CD4-positive, alpha-beta memory T cell (primary cell): ENCODE measurements at places on chromosomes 3 and 15. TPM values are rescaled to one million over a fixed set of nuclear protein-coding genes. Genes with fewer than 3 reads are reported as not detected.

RTP3 gene
- polyA plus RNA-seq: not detected

COPB2 gene
- polyA plus RNA-seq: 55.1 TPM

KCNAB1 gene
- 0.58 TPM for polyA plus RNA-seq

RFTN1 gene
- 57.0 TPM for polyA plus RNA-seq

- no peaks in the 10 kb centered on the region for H3K36me3 ChIP-seq
- no peak overlapping the region for H3K27ac ChIP-seq
- DNase-seq: no peak
- no peak overlapping the region for H3K4me3 ChIP-seq
Measured at GRCh38 chr3:72245183-72245811, 460.3 kb upstream of the PROK2 start.

GRCh38 chr3:34005886-34006285 is 207.5 kb downstream of the PDCD6IP start:
- no peak for DNase-seq
- H3K4me3 ChIP-seq: no peak overlapping the region
- H3K36me3 ChIP-seq: no peaks in the 10 kb centered on the region
- H3K4me1 ChIP-seq: no peaks in the 10 kb centered on the region
- H3K27ac ChIP-seq: no peak overlapping the region
- no peaks in the 10 kb centered on the region for H3K27me3 ChIP-seq

DNA sequence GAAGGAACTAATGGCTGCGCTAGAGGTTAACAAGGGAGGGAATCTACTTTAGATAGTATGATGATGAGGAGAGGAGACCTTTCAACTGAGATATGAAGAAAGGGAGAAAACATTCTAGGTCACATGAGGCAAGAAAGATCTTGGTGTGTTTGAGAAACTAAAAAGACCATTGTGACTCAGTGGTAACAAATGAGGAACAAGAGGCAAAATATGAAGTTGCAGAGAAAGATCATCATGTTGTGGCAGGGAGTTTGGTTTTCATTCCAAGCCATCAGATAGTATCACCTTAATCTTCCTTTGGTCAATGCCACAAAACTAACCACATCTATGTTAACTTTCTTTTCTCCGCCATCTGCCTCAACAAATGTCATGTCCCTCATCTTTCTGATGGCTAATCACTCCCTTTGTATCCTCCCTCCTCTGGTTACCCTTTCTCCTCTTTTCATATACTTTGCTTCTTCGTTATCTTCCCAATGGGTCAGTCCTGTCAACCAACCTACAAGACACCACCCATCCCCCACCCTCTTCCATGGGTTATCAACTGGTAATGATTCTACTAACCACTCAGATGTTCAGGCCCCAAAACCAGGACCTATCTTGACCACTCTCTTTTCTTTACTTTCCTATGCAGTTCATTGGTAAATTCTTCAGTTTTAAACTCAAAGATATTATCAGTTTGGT is 2.4 kb upstream of the PDCD6IP start:
- no peak for DNase-seq
- no peaks in the 10 kb centered on the region for H3K27me3 ChIP-seq
- no peaks in the 10 kb centered on the region for H3K36me3 ChIP-seq
- H3K4me3 ChIP-seq: no peak overlapping the region
- H3K27ac ChIP-seq: no peak overlapping the region
- peaks cover 32% of the 10 kb centered on the region for H3K4me1 ChIP-seq

DNA sequence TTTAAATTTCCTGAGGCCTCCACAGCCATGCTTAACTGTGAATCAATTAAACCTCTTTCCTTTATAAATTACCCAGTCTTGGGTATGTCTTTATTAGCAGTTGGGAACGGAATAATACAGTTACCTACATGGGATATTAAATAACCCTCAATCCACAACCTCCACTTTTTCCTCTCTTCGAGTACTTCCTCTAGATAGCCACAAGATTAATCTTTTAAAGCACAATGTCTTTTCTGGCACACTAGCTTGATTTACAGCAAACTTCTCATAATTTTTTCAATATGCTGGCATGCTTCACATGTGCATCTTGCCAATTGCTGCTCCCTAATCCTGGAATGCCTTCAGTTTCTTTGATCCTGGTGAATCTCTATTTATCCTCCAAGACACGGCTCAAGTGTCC is 92.2 kb downstream of the P2RY1 start:
- H3K4me3 ChIP-seq: no peak overlapping the region
- DNase-seq: no peak
- no peak overlapping the region for H3K27ac ChIP-seq
- H3K36me3 ChIP-seq: no peaks in the 10 kb centered on the region

DNA sequence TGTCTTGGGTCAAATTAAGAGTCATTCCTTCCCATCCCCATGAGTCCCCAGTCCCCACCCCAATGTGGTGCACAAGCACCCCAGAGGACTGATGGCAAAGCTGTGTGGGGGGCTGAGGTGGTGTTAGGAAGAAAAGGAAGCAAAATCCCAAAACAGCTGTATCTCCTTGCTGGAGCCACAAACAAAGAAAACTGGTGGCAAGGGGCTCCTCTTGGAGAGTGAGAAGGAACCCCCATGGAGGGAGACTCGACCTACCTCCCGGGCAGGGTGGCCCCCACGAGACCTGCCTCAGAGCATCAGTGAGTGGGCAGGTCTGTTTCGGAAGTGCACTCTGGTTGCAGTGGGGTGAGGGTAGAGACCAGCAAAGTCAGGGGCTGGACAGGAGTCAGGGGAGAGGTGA is 29.2 kb downstream of the PRR23E start:
- no peak overlapping the region for H3K4me3 ChIP-seq
- H3K27me3 ChIP-seq: no peaks in the 10 kb centered on the region
- H3K4me1 ChIP-seq: no peaks in the 10 kb centered on the region
- no peaks in the 10 kb centered on the region for H3K36me3 ChIP-seq
- H3K27ac ChIP-seq: no peak overlapping the region

GRCh38 chr3:117063930-117064329 is 354.4 kb downstream of the TUSC7 start:
- H3K4me3 ChIP-seq: no peak overlapping the region
- no peaks in the 10 kb centered on the region for H3K27me3 ChIP-seq
- H3K27ac ChIP-seq: no peak overlapping the region

DNA sequence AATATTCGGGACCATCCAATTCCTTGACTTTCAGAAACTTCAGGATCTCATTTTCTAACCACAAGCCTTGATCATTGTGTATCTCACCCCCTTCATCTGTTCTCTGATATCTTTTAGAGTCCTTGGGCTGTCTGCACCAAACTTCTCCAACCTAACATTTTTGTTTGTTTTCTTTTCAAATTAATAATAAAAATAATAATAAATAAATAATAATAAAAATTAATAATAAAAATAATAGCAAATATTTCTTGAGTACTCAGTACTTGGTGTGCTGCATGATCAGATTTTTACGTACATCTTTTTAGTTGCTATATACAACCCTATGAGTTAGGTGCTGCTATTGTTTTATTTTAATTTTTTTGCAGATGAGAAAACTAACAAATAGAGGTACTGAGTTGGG is 70.2 kb upstream of the TPRG1 start:
- no peaks in the 10 kb centered on the region for H3K4me1 ChIP-seq
- no peak for DNase-seq
- H3K27ac ChIP-seq: no peak overlapping the region
- H3K27me3 ChIP-seq: no peaks in the 10 kb centered on the region
- H3K4me3 ChIP-seq: no peak overlapping the region

DNA sequence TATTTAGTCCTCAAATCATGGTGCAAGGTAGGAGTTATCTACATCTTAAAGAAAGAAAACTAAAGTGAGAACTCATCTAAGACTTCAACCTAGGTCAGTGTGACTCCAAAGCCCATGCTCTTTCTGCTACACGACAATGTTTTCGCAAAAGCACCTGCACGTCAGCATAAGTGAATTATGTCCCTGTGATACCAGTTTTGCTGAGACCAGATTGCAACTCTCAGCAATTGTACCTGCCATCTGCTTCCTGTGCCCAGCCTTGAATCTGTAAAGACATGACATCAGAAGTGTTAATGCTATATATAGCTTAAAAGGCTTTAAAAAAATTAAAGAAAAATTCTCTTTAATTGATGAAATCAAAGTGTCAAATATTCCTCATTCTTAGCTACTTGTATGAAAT is 43.4 kb downstream of the RETNLB start:
- DNase-seq: no peak
- H3K4me3 ChIP-seq: no peak overlapping the region
- H3K27me3 ChIP-seq: no peaks in the 10 kb centered on the region
- no peaks in the 10 kb centered on the region for H3K4me1 ChIP-seq
- no peak overlapping the region for H3K27ac ChIP-seq
- no peaks in the 10 kb centered on the region for H3K36me3 ChIP-seq

GRCh38 chr3:185176750-185177359 is 24.0 kb upstream of the C3orf70 start:
- no peak overlapping the region for H3K27ac ChIP-seq
- H3K27me3 ChIP-seq: no peaks in the 10 kb centered on the region
- H3K4me1 ChIP-seq: no peaks in the 10 kb centered on the region
- no peaks in the 10 kb centered on the region for H3K36me3 ChIP-seq
- DNase-seq: no peak

GRCh38 chr3:123458255-123458654 is 9.4 kb upstream of the ADCY5 start:
- no peak for DNase-seq
- no peaks in the 10 kb centered on the region for H3K4me1 ChIP-seq
- H3K27me3 ChIP-seq: no peaks in the 10 kb centered on the region
- H3K36me3 ChIP-seq: no peaks in the 10 kb centered on the region
- H3K27ac ChIP-seq: no peak overlapping the region
- no peak overlapping the region for H3K4me3 ChIP-seq

GRCh38 chr3:63244486-63244885 is 33.6 kb upstream of the SYNPR start:
- DNase-seq: no peak
- H3K4me3 ChIP-seq: no peak overlapping the region
- no peaks in the 10 kb centered on the region for H3K27me3 ChIP-seq
- no peaks in the 10 kb centered on the region for H3K4me1 ChIP-seq
- H3K27ac ChIP-seq: no peak overlapping the region

GRCh38 chr3:134330883-134331810 is 43.1 kb downstream of the AMOTL2 start:
- no peak overlapping the region for H3K4me3 ChIP-seq
- H3K4me1 ChIP-seq: no peaks in the 10 kb centered on the region
- H3K27me3 ChIP-seq: no peaks in the 10 kb centered on the region
- DNase-seq: no peak
- H3K27ac ChIP-seq: no peak overlapping the region

GRCh38 chr3:23671851-23672589 is 133.7 kb upstream of the UBE2E1 start:
- H3K4me1 ChIP-seq: no peaks in the 10 kb centered on the region
- no peak for DNase-seq
- no peaks in the 10 kb centered on the region for H3K27me3 ChIP-seq
- H3K27ac ChIP-seq: no peak overlapping the region
- no peaks in the 10 kb centered on the region for H3K36me3 ChIP-seq

DNA sequence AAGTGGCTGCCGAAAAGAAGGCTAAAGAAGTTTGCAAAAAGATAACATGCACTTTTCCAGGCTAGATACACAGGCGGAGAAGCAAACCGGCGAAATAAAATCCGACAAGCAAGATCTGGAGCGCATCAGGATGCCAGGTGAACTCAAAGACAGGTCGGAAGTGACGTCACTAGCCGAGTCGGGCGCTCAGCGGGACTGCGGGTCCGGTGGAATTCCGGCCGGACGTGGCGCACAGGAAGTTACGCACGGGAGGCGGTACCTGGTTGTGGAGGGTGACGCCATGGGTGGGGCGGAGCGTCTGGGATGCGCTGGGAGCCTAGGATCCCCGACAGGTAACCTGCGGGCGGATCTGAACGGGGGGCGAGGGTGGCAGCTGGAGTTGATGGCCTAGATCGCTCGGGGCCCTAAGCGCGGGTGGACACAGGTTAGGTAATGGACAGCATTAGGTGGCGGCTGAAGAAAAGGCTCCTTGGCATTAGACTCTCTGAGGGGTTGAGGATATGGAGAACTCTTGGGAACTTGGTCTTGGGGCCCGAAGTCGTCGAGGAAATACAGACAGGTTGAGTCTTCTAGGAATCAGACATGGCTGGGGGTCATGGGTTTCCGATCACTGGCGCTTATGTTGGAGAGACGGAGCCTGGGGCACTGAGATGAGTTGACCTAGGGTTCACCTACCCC is 29.0 kb upstream of the EHHADH start:
- peaks cover 11% of the 10 kb centered on the region for H3K4me1 ChIP-seq
- H3K27me3 ChIP-seq: no peaks in the 10 kb centered on the region
- peak; percentile 88 for DNase-seq
- peak overlapping the region; percentile 60 for H3K27ac ChIP-seq
- H3K4me3 ChIP-seq: peak overlapping the region; percentile 67

DNA sequence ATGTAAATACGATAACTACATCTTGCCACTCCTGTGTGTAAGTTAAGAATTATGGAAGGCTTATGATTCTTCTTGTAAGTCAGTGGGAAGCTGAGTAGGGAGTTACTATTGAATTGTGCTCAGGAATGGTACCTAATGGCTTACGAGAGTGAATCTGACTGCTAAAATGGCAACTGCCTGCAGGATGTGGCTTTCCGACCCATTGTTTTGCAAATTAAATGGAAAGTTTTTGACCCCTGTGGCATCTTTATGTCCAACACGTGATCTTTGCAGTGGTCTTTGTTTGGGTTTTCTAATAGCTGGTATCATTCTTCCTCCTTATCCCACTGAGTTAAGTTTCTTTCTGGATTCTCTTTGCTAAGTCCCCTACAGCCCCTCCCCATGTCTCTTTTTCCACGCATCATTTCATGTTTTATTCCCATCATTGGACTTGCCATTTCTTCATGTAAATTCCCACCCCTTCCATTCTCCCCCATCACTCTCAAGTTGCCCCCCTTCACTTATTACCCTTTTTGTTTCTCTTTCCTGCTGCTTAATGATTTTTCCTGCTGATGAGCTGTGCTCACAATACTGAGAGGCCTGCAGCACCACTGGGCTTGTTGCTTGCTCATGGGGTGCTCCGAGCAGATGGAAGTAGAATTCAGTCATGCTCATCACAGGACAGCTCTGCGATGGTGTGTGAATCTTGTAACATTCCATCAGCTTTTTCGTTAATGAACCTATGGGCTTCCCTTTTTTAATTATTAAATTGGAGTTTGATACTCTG is 428.2 kb upstream of the IL12A start:
- H3K4me1 ChIP-seq: no peaks in the 10 kb centered on the region
- no peaks in the 10 kb centered on the region for H3K36me3 ChIP-seq
- no peak overlapping the region for H3K4me3 ChIP-seq
- H3K27me3 ChIP-seq: no peaks in the 10 kb centered on the region
- DNase-seq: no peak
- H3K27ac ChIP-seq: no peak overlapping the region

GRCh38 chr3:125300416-125300815 is 74.7 kb downstream of the ZNF148 start:
- H3K27ac ChIP-seq: no peak overlapping the region
- H3K27me3 ChIP-seq: no peaks in the 10 kb centered on the region
- H3K36me3 ChIP-seq: peaks cover 9% of the 10 kb centered on the region
- H3K4me1 ChIP-seq: peaks cover under 1% of the 10 kb centered on the region

- no peaks in the 10 kb centered on the region for H3K36me3 ChIP-seq
- no peak for DNase-seq
Measured at GRCh38 chr15:94026458-94027304, 204.7 kb upstream of the MCTP2 start.
